Stimulated activated CD4-positive, alpha-beta T cell treated with anti-CD3 and anti-CD28 coated beads, TNF-alpha, amount 100 ng/mL, for 48 hours (primary cell): ENCODE measurements at places on chromosomes 7 and 10.

DNA sequence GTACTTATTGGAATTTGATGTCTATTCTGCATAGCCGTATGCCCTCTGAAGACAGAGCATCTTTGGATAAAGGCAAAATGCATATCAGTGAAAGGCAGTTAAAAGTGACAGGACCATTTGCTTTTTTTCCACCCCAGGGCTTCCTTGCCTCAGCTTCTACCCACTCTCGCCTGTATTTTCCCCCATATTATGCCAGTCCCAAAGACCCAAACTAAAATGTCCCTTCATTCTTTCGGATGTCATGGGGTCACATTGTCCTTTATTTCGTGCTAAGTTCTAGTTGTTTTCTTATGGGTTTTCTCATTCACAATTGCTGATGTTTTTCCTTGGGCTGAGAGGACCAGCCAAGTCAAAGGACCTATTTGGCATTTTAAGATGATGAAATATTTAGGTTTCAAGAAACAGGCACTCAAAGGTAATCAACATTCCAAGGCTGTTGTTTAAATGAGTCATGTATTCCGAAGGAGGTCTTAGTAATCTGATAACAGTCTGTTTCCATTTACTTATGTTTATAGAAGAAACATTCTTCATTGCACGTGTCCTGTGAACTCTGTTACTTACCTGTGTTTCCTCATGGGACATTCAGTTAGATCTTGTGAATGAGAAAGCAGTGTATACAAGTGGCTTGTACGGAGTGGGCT is 74.1 kb downstream of the DNAH11 start:
- DNase-seq = no peak

GRCh38 chr10:12975266-12975665 is 26.2 kb downstream of the CCDC3 start:
- DNase-seq = no peak

DNA sequence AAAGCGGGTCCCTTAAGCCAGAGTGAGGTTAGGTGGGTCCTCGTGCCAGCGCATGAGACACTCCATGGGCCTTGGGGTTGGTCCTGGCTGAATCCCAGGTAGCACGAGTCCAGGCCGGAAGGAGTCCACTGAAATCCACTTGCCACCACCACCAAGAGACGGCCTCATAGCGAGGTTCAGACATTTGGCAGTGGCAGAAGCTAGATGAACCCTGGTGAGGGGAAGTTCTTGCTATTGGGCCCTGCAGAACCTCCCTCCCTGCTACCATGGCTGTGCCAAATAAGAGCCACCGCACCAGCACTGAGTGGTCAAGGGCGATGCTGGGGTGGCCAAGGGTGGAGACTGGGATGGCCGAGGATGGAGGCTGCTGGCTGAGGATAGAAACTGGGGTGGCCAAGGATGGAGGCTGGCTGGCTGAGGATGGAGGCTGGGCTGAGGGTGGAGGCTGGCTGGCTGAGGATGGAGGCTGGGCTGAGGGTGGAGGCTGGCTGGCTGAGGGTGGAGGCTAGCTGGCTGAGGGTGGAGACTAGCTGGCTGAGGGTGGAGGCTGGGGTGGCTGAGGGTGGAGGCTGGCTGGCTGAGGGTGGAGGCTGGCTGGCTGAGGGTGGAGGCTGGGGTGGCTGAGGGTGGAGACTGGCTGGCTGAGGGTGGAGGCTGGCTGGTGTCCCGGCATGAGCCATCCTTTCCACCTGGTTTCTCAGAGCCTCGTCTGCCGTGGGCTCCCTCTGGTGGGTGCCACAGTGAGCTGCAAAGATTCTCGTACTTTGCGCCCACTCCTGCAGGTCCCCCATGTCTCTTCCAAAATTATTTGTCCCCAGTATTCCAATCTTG is 88.2 kb downstream of the ELFN1 start:
- DNase-seq = peak; percentile 9

- DNase-seq = no peak
These were observed 76.2 kb upstream of the MYL10 start for GRCh38 chr7:101705331-101705730.

GRCh38 chr7:54112567-54112966 is 429.6 kb upstream of the VSTM2A start:
- DNase-seq = no peak

DNA sequence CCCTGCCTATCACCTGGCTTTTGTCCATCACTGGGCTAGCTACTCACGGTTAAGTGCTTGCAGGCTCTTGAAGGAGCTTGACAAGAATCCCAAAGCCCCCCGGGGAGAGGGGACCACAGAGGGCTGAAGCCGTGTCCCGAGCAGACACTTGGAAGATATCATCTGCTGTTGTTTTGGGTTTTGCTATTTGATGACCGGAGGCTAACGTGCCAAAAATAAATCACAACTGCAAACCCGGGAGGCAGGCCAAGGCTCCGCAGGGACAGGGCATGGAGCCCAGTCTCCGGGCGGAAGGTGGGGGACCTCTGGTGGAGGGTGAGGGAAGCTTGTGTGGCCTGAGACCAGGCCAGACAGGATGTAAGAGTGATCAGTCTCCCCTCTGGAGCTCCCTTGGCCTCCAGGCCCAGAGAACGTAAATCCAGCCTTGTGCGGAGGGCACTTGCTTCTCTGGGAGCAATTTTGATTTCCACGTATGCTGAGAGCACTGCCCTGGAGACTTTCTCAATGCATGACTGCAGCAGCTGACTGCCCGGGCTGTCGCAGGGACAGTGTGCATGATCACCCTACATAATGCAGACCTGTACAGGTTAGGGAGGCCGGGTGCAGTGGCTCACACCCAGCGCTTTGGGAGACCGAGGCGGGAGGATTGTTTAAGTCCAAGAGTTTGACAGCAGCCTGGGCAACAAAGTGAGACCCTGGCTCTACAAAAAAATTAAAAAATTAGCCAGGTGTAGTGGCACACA is at the start of gene PHKG1:
Gene PHKG1 (minus strand): TSS at position 164 of the 743 bp plus-strand sequence. CDS start 4,011 bp downstream, outside the sequence.
- no peak for DNase-seq

DNA sequence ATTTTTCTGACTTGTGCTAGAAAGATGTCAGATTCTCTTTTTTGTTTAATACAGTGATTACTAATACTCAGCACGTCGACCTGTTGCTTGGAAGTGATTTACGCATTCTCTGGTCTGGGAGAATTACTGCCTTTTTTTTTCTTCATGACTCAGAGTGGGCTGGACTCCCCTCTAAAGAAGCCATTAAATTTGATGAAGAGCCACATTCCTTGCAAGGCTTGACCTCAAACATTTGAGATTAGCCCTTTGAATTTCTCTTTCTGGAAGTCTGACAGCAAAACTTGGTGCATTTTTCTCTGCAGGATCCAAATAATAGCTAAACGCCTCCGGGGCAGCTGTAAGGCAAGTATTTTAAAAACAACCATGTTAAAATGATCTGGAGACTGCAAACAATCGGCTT is 171.6 kb downstream of the GALNT17 start:
- no peak for DNase-seq

GRCh38 chr7:29231671-29232232 is 37.2 kb downstream of the CHN2 start:
- no peak for DNase-seq

GRCh38 chr7:40551685-40552576 is 417.1 kb downstream of the SUGCT start:
- no peak for DNase-seq

DNA sequence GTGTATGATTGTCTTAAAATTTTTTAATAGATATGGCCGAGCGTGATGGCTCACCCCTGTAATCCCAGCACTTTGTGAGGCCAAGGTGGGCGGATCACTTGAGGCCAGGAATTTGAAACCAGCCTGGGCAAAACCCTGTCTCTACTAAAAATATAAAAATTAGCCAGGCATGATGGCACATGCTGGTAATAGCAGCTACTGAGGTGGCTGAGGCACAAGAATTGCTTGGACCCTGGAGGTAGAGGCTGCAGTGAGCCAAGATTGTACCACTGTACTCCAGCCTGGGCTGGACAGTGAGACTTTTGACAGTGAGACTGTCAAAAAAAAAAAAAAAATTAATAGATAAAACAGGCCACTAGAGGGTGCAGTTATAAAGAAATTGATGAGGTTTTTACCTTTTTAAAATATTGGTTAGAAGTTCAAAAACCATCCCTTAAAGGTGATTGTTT is 20.5 kb downstream of the NOM1 start:
- DNase-seq = no peak

GRCh38 chr10:61135276-61135721 is 191.3 kb upstream of the RHOBTB1 start:
- no peak for DNase-seq

DNA sequence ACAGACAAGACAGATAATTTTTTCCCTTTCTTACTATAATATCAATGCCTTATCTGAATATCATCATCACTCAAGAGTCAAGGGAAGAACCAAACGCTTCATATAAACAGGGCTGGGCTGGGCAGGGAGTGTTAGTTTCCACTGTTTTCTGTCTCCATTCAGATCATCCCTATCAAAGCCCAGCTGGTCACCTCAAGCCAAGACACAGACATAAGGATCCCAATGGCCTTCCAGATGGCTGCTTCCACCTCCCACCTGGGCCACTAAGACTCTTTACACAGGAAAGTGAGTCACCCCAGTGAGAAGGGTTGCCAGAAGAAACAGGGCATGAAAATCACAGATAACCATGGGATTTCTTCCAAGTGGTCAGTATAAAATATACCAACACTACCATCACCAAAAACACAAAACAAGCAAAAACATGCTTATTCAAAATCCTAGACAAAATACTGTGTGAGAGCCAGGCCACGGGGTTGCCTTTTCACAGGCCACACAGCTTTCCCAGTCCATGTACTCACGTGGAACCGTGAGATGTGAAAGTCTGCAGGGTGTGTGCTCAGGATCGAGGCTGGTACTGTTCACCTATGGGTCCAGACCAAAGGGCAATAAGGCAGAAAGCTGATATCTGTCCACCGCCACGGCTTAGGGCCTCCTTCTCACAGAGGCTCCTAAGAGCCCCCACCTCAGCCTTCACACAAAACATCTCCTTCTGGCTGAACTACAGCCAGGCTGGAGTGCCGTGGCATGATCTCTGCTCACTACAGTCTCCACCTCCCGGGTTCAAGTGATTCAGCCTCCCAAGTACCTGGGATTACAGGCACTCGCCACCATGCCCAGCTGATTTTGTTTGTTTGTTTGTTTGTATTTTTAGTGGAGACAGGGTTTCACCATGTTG is 5.7 kb downstream of the PRSS1 start:
- no peak for DNase-seq

DNA sequence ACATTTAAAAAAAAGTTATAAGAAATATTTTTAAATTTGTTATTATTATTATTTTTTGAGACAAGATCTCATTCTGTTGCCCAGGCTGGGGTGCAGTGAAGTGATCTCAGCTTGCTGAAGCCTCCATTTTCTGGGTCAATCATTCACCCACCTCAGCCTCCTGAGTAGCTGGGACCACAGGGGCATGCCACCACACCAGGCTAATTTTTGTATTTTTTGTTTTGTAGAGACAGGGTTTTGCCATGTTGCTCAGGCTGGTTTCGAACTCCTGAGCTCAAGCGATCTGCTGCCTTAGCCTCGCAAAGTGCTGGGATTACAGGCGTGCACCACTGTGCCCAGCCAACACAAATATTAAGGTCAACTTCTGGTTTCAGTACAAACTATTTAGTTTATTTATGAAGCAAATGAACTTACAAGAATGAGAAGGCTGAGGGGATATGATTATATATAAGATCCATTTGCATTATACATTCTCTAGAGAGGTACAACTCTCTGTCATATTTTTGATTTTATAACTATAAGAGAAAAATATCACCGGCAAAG is 45.9 kb upstream of the FAM133B start:
- DNase-seq = no peak

DNA sequence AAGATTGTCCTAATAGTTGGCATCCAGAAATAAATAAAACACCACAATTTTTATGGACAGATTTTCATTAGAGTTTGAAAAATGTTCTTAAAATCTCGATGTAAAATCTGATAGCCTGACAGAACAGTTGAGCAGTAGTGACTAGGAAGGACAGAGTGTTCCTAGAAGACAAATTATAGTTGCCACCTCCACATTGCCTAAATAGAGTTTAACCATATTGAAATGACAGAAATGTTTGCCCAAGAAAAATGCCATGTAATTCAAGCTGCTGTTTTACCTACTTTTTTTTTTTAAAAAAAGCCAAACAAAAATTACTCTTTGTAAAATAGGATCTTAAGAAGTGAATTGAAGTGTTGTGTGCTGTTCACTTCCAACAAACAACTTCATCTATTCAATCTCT is 8.9 kb upstream of the HERC4 start:
- DNase-seq = no peak

DNA sequence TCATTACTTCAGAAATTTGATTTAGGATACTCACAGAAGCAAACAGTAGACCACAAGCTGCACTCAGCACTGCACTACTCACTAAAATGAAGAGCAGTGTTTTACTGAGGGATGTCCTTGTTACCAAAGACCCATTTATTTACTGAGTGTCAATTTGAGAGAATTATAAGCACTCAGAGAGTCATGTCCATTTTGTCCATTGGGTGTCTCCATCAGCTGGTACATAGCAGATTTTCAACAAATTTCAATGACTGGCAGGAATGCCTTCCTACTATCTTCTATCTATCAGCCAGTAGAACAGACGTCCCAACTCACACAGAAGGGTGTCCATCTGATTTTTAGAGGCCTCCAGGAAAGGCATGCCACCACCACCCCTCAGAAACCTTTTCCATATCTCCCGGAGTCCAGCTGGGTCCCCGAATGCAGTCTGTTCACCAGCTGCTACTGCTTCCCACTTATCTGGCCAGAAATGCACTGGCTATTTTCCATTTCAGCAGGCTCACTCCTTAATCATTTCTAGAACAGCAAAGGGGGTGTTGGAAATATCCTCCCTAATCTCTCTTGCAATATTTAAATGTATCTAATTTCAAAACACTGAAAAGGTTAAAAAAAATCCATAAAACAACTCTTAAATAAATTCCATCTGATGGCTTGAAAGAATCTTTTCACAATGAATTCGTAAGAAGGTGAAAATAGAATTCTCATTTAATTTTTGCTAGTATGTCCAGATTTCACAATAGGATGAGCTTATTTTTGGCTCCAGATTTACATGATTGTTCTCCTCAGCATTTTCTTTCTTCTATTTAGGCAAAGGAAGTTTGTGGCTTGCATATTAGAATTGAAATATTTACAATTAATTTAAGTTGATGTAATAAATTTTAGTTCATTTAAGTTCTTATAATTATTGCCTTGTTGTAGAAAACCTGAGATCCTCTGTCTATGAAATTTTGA is 1164.0 kb upstream of the CELF2 start:
- no peak for DNase-seq

DNA sequence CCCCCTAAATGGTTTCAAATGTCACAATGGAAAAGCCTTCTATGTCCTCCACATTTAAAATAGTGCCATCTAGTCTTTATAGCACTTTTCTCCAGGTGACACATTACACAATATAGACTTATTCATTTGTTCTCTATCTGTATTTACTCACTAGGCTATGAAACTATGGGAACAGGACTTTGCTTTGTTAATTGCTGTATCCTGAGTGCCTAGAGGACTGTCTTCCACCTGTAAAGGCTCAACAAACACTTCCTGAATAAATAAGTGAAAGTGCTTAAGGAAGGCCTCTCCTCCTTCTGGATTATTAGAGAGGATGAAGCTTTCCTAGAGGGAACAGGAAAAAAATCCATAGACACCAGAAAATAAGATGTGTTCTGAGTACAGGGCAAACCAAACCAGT is 397.6 kb upstream of the LRRN3 start:
- DNase-seq = no peak
